NCI-H1105 (cell line): ENCODE measurements at places on chromosomes 13 and 19.

- DNase-seq, result peak; percentile 68
These were observed 26.7 kb upstream of the NANOS3 start for GRCh38 chr19:13849991-13850909.

- no peak for DNase-seq
These were observed 23.2 kb downstream of the C13orf46 start for GRCh38 chr13:113950451-113951245.

GRCh38 chr13:48477191-48477855 is 55.6 kb downstream of the RCBTB2 start:
- DNase-seq, result no peak

- DNase-seq, result no peak
These were observed 481.3 kb upstream of the GPC6 start for GRCh38 chr13:92745258-92745657.

DNA sequence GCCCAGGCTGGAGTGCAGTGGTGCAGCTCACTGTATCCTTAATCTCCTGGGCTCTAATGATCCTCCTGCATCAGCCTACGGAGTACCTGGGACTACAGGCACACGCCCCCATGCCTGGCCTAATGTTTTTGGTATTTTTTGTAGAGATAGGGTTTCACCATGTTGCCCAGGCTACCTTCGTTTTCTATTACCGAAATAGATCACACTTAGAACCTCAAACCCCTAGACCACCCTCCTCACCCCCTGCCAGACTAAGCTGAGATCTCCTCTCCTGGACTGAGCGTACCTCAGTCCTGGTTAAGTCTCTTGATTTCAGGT is 391 bp downstream of the KLF1 start:
- no peak for DNase-seq

GRCh38 chr13:93409816-93410215 is 183.2 kb downstream of the GPC6 start:
- DNase-seq, result no peak

GRCh38 chr13:101942535-101943157 is 459.2 kb downstream of the FGF14 start:
- DNase-seq, result peak; percentile 38

GRCh38 chr13:21075379-21076249 is 14.2 kb upstream of the LATS2 start:
- no peak for DNase-seq

- no peak for DNase-seq
These were observed 1.4 kb upstream of the PHLDB3 start for GRCh38 chr19:43505941-43506340.

DNA sequence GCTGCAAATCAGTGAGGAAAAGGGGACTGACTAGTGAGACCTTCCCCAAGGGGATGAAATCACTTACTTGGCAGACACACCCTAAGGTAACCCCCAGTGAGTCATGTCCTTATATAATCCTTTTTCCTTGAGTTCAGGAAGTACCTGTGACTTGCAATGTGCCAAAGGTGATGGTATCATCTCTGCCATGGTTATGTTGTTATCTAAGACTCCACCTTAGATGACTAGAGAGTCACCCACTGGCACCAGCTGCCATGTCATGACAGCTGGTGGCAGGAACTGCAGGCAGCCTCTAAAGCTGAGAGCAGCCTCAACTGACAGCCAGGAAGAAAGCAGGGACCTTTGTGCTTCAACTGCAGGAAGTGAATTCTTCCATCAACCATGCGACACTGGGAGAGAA is 12.5 kb downstream of the PBX4 start:
- DNase-seq, result no peak

DNA sequence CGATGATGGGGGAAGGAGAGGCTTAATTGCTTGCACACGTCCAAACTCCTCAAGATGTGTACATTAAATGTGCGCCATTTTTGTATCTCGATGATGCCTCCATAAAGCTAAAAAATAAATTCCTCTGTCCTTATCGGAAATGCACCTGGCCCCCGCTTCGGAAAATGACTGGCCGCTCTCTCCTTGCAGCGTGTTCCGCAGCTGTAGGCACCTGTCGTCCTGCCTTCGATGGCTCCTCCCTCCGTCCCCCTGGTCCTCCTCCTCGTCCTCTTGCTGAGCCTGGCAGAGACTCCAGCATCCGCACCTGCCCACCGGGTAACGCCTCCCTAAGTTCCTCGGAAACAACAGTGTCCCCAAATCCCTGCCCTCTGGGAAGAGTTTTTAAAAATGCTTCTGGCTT is 1.1 kb downstream of the GALP start:
- DNase-seq, result peak; percentile 13

DNA sequence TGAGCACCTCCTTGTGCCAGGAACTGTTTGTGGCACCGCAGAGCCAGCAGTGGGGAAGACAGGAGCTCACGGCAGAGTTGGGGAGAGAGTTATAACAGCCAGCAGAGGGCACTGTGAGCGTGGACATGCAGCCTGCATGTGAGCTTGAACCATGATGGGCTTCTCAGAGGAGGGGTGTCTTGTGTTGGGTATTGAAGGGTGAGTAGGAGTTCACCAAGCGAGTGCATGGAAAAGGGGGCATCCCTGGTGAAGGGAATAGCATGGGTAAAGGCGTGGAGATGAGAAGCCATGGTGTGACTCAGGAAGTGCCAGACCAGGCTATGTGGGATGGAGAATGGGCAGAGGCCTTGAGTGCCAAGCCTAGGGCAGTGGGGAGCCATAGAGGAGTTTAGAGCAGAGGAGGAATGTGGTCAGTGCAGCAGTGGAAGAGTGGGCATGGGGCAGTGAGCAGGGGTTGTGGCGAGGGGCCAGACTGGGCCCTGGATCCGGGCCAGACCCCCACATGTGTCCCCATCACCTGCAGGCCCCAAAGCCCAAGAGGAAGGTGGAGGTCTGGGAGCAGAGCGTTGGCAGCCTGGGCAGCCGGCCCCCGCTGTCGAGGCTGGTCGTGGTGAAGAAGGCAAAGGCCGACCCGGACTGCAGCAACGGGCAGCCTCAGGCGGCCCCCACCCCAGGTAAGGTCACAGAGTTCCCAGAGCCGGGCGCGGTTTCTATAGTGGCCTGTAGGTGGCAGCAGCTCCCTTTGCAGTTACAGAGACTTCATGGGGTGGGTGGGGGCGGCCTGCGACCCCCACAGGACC is 11.8 kb upstream of the SHD start:
- DNase-seq, result no peak

DNA sequence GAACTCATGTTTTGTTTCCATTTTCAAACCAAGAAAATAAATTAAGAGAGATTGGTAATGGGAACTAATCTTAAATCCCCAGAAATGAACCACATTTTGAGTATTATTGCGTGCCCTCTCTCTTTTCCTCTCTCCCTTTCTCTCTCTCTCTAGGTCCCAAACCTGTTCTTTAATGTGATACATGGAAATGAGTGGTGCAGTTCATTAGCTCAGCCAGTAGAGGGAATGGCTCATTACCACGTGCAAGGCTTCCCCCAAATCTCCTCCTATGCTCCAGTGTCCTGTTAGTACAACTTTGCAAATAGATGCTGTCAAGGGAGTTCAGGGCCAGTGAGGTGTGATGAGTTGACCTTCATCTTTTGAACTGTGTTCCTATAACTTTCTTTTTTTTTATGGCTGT is 178.4 kb downstream of the FGF9 start:
- peak; percentile 11 for DNase-seq

DNA sequence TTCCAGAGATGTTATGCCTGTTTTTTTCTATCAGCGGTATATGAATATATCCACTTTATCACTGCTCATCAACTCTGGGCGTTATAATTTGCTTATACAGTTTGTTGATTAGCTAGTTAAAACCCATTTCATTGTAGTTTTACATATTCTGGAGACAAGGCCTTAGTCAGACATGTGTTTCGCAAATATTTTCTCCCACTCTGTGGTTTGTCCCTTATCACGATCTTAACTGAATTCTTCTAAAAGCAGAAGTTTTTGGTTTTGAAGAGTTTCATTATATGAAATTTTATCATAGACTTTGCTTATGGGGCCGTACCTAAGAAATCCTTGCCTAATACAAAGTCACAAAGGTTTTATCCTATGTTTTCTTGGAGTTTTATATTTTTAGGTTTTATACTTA is 84.6 kb downstream of the FRY start:
- DNase-seq, result no peak

GRCh38 chr13:92553470-92554114 is 673.0 kb upstream of the GPC6 start:
- no peak for DNase-seq

DNA sequence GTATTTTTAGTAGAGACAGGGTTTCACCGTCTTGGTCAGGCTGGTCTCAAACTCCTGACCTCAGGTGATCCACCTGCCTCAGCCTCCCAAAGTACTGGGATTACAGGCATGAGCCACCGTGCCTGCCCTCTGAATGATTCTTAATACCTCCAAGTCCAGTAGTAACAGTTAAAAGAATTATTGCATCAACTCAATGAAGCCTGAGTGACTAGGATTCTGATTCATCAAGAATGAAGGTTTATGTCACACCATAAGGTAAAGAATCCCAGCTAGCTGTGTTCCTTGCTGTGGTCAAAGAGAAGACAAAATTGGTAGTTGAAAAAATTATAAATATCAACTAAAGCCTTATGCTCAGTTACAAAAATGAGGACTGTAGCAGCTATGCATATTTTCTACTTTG is 81.2 kb upstream of the ABCC4 start:
- DNase-seq, result no peak

GRCh38 chr19:17499648-17500446 is 11.6 kb upstream of the PGLS start:
- DNase-seq, result no peak

GRCh38 chr13:112802802-112803195 is 113.0 kb downstream of the ATP11A start:
- DNase-seq, result no peak

- DNase-seq, result no peak
These were observed 32.3 kb downstream of the ATP7B start for GRCh38 chr13:51978796-51979556.

DNA sequence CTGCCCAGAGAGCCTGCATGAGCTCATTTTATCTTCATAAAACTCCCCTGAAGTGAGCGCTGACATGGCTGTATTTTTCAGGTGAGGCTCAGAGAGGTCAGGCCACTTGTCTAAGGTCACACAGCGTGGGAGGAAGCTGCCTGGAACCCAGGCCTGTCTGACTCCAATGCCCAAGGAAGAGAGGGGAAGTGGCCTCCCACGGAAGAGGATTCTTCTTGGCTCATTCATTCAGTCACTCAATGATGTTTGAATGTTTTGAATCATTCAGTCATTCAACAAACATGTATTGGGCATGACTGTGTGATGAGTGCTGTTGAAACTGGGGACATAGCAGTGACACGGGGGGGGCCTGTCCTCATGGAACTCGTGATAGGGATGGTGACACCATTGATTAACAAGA is 12.0 kb downstream of the ACTL9 start:
- DNase-seq, result no peak

- DNase-seq, result no peak
These were observed 245.1 kb downstream of the KCTD12 start for GRCh38 chr13:76641056-76641455.

- no peak for DNase-seq
These were observed at the start of gene LIPE for GRCh38 chr19:42427313-42427712. Gene LIPE, minus strand, starts transcription at chr19:42427388. Its CDS starts 239 bp downstream, at chr19:42427149.

DNA sequence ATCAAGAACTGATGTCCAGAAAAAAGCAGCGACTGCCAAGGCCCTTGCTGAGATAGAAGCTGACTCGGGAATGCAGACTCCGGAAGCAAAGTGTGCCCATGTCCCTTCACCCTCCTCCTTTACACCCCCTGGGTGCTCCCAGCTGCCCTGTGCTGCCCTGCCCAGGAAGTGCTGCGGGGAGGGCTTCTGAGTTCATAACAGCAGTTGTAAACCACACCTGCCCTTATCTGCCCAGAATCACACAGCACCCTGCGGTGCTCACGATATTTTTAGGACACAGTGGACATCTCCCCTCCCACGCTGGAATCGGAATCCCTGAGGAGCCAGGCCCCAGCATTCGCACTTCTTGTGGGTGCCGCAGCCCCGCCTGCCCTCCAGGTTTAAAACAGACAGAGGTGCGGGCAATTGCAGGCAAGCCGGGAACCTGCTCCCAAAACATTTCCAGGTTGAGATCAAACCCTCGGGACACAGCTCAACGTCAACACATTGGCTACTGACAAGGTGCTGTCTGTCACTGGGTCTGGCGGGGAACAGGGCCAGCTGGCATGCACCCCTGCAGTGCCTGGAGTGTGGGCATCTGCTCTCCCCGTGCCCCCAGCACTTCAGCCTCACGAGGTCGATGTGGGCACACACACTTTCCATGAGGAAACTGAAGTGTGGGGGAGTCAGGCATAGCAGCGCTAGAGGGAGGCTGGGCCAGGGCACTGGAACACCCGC is 36.8 kb downstream of the RAB20 start:
- DNase-seq, result peak; percentile 51

DNA sequence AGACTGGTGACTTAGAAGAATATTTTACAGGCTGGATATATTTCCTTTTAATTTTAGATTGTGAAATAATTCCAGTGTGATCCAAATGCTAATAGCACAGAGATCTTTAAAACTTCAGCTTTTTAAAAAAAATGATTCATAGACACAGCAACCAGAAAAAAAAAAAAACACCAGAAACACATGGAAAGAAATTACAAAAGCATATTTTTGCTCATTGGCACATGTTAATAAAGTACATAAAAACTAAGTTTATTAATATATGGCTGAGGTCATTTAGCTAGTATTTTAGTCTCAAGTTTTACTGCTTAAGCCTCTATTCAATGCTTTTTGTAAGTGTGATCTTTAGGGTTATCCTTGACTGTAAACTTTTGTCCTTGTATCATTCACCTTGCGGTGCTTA is 577 bp downstream of the MYO16 start:
- no peak for DNase-seq

GRCh38 chr13:57641051-57641450 is 9.5 kb downstream of the PCDH17 start:
- no peak for DNase-seq

DNA sequence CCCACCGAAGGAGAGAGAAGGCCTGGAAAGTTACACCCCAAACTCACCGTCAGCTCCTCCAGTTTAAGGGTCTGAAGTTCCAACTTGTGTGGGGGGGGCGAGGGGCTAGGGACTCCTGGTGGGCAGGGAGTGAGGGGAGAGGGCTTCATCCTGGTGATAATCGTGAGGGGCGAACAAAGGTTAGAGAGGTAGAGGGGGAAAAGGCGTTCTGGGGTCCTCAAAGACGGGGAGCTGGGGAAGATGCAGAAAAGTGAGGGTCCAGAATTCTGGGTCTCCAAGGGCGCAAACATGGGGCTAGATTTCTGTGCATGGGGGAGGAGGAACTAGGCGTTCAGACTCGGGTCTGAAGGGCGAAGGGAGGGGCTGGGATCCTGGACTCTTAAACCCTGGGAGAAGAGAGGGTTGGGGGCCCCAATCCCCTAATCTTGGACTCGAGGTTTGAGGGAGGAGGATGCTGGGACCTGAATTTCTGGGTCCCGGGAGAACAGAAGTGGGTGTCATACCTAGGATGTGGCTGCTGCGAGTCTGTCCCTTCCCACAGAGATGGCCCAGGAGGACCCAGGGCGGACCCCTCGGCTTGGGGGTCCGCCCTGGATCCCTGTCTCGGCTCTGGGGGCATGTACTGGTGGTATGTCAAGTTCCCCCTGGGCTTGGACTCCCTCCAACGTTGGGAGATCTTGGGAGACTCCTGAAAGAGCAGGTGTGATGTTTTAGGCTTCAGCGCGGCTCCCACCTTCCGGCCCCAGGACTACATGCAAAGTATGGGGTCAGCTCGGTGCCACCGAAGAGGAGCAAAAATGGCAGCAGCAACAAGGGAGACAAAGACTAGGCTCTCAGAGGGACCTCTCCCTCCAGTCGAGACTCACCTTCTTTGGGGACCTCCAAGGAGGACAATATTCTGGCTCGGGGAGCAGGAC is 4.5 kb downstream of the MAMSTR start:
- no peak for DNase-seq
